ENCODE measurements at places on chromosomes 11 and 22. TPM values are rescaled to one million over a fixed set of nuclear protein-coding genes. Genes with fewer than 3 reads are reported as not detected.

DNA sequence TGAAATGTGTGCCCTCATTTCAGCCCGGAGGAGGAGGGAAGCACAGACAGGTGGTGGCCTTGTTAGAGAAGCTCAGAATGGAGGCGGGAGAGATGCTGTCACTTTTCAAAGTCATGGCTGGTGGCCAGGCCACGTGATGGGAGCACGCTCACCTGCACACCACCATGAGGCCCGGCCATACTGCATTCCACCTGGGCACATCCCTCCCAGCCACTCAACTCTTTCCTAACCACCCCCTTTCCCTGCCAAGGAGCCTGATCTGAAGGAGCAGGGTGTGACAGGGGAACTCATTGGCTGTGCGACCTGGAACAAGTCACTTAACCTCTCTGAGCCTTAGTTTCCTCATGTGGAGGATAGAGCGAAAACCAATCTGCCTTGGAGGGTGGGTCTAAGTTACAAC is 364.5 kb downstream of the CTTN start:
- no peak for DNase-seq

DNA sequence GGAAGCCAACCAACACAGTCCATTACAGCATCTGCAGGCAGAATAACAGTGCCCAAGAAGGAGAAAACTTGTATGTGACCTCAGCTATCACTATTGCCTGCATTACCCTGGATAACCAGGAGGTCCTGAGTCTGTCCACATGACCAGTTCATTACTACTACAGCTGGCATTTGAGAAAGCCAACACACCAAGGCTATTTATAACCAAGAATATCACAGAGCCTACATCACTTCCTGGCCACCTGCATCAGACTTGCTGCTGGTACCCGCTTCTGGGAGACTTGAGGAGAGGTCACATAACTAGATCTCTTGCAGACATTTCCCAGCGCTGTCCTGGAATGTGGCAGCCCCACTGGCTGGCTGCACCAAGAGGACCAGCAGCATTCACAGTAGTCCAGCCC is 11.1 kb upstream of the OR56B4 start:
- DNase-seq, result no peak

- DNase-seq, result no peak
Measured at GRCh38 chr22:18970176-18970947, 34.3 kb upstream of the PRODH start.

DNA sequence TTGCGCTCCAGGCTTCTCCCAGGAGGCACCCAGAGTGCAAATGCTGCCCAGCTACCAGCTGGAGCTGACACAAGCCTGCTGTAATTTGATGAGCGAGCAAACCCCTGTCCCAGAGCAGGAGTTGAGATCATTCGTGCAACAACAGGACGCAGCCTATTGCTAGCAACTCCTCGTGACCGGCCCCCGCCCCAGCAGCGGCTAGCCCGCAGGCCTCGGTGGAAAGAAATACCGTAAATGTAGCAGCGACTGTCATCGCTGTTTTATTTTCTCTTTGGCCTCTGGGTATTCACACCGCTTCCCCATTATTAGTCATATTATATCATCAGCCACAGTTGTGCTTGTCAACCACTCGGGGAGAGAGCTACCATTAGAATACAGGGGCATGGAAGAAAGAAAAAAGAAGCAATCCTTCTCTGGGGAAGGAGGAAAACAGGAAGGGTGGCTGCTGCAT is 59.2 kb upstream of the ATXN10 start:
- peak; percentile 82 for DNase-seq

GRCh38 chr22:46065691-46066454 is 84.5 kb upstream of the PPARA start:
- DNase-seq, result no peak

DNA sequence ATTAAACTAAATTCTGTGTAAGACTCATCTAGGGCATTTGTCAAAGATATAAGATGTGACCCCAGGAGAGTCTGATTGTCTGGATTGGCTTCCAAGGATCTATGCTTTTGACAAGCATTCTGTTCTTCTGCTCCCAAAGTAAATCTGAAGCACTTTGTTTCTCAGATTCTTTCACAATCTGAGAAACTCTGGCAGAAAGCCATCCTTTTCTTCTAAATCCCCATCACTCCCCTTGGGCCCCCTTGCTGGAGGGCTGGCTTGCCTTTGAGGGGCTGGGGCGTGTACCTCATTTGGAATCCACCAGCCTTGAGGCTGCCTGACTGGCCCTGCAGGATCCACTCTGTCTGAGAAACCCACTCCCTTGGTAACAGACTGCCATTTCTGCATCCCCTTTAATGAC is 173.5 kb upstream of the CTSC start:
- no peak for DNase-seq

DNA sequence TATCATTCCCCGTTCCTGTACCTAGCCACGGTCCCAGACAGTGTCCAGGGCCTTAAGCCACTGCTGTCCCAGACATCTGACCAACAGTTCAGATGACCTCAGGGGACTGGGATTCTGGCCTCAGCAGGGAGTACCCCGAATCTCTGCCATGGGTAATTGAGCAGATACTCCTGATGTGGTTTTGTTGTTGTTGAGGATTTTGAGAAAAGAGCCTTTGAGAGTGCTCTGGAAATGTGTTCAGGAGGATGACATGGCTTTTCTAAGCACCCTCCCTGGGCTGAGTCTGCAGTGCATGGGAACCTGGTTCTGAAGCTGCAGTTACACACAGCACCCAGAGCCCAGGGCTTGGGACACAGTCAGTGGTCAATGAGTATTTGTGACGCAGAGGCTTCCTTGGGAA is 30.4 kb downstream of the ADAMTS15 start:
- DNase-seq, result no peak

DNA sequence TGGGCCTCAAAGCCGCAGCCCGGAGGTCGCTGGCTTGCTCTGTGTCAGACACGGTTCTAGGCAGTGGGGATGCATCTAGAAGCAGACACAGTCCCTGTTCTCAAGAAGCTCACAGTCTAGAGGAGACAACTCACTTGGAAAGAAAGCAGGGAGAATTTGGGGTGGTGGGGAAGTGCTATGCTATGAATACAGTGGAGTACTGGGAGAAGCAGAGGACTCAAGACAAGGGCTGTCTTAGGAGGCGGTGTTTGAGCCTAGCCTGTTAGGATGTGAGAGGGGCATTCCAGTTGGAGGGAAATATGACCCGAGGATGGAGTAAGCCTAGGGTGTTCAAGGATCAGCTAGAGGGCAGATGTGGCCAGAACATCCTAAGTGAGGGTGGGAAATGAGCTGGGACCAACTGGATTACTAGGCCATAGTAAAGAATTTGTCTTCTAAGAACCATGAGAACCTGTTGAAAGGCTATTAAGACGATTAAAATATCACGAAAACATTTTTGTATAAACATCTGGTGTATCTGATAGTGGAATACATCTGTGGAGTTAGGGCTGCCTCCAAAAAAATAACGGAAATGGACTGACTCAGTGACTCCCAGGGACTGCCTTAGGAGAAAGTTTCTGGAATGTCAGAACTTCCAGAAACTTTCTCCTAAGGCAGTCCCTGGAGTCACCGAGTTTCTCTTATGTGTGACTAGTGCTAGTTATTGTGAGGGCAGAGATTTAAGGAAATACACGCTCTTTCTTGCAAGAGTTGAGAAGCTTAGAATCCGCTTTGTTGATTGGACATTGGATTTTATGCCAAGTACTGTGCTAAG is 1.1 kb upstream of the PITPNB start:
- peak; percentile 32 for DNase-seq

DNA sequence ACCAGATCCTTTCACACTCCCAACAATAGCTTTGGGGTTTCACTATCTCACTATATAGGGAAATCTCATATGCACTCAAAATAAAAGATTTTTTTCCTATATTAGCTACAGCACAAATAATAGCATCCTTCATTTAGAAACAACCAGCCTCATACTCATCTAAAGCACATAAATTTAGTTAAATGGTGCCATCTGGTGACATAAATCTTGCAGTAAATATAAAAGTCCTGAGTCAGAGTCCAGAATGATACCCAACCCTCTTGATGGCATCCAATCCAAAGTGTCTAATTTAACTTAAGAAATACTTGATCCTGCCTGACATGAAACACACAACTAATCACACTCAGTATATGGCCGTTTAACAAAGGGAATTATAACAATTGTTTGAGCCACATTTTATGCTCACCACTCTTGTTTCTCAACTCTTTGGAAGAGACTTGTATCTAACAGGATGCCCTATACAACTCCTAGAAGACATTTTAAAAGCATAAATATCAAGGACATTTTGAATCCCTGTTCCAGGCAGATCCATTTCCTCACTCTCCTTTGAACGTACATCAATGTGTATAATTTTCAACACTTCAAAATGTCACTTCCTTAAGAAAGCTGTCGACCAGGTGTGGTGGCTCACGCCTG is 36.2 kb downstream of the DLG2 start:
- peak; percentile 27 for DNase-seq

GRCh38 chr22:39136317-39136716 is 16.2 kb downstream of the CBX7 start:
- no peak for DNase-seq

GRCh38 chr11:73281201-73281741 is 9.1 kb downstream of the P2RY6 start:
- DNase-seq, result no peak

GRCh38 chr11:62851807-62852522 is 12.6 kb upstream of the WDR74 start:
- no peak for DNase-seq

DNA sequence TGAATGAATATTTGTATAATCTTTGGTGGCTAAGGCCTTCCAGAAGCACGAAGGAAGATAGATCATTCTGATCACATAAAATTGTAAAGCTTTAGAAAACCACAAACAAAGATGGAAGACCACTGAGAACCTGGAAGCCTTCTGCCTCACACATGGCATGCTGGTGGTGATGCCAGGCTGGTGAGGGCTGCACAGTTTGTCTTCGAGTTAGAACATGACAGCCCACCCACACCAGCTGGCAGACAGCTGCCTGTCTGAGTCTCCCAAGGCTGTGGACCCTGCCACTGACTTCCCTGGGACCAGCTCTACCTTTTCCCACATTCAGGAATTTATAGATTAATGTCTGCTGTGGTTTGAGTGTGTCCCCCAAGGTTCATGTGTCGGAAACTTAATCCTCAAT is 48.8 kb upstream of the B3GAT1 start:
- DNase-seq, result no peak

- no peak for DNase-seq
Measured at GRCh38 chr11:78022397-78023396, at the start of gene KCTD14. TSS of gene KCTD14 (minus strand) at chr11:78023276. CDS start at chr11:78023249, 27 bp downstream.

DNA sequence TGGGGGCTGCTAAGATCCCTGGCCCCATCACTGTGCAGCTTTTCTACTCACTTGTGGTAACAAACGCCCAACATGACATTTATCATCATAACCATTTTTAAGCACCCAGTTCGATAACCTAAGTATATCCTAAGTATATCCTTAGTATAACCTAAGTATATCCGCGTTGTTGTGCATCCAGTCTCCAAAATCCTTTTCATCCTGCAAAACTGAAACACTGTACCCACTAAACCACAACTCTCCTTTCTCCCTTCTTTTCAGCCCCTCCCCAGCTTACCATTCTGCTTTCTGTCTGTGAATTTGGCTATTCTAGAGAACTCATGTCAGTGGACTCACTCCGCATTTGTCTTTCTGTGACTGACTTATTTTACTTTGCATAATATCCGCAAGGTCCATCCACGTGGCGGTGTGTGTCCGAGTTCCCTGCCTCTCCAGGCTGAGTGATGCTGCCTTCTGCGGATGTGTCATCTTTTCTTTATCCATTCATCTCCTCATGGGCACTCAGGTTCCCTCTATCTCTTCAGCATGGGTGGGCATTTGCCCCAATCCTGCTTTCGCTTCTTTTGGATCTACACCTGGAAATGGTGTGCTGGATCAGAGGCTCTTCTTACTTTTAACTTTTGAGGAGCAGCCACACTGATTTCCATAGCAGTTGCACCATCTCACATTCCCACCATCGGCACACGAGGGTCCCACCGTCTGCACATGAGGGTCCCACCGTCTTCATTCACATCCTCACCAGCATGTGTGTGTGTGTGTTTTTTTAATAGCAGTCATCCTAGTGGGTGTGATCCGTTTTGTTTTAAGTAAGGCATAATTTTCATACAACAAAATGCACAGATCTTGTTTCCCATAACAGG is 82.4 kb upstream of the CLDN5 start:
- no peak for DNase-seq

DNA sequence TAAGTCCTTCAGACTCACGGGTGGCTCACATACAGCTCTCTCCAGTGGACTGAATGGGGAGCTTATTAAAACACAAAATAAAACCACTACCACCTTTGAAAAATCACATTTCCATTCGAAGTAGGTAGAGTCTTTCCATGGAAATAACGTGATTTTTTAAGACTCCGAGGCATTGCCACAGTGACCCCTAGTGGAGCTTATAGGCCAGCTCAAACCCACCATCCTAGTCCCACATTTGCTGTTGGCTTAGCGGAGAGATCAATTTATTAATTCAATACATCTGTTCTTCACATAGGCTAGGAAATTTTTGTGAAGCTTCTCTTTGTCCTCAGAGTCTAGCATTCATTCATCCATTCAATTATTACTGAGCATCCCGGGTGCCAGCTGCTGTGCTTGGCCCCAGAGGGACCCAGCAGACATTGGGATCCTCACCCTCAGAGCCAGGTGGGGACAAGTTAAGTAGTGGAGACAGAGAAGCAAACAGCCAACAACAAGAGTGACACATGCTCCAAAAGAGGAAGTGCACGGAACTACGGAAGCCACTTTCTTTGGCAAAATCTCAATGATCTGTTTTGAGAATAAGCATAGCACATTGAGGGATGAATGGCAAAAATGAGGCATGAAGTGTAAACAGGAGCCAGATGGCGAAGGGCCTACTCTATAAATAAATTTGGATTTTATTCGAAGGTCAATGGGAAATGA is 10.2 kb upstream of the P4HA3 start:
- no peak for DNase-seq

DNA sequence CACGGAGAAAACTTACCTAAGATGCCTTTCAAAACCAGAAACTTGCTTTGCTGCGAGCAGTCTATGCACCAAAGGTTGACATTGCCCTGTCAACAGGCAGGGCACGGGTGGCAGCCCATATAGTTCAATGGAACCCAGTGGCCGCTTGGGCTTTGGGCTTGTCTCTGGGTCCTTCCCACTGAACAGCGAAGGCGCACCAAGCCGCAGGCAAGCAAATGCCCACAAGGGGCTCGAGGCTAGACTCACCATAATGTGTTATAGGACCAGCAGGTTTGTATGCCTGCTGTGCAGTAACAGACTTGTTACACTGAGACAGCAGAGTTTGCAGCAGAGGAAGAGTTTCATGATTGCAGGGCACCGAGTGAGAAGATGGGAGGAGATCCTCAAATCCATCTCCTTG is 20.3 kb downstream of the CLDN5 start:
- DNase-seq, result no peak

GRCh38 chr22:36201630-36202319 is at the start of gene APOL4:
TSS of gene APOL4 (minus strand) at chr22:36201809. CDS start at chr22:36201734, 75 bp downstream.
- no peak for DNase-seq

The DDX10 gene
- 24.5 TPM for total RNA-seq

The BTG4 gene
- not detected for total RNA-seq

The PCNX3 gene
- 61.3 TPM for total RNA-seq

The SHISAL1 gene
- not detected for total RNA-seq

The LUZP2 gene
- not detected for total RNA-seq

The OAF gene
- 127 TPM for total RNA-seq

The KRTAP5-1 gene
- not detected for total RNA-seq

The MRPL49 gene
- 58.9 TPM for total RNA-seq

The TAF6L gene
- total RNA-seq, result 10.5 TPM

All from HFFc6 (cell line).